ENCODE measurements at places on chromosomes 13 and 19.

DNA sequence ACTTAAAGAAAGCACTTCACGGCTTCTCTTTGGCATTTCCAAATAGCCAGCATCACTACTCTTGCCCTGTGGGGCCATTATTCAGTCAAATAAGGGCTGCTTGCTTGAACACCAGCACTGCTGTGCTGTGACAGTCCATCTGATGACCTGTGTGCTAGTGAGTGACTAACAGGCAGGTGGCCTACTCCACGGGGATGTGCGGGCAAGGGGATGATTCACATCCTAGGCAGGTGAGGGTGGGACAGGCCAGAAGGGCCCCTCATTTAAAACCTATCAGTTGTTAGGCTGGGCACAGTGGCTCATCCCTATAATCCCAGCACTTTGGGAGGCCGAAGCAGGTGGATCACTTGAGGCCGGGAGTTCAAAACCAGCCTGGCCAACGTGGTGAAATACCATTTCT, 8.2 kb downstream of the CCNE1 start:
- DNase-seq: no peak

- DNase-seq: no peak
Measured at GRCh38 chr13:48446464-48446863, 33.6 kb upstream of the LPAR6 start.

DNA sequence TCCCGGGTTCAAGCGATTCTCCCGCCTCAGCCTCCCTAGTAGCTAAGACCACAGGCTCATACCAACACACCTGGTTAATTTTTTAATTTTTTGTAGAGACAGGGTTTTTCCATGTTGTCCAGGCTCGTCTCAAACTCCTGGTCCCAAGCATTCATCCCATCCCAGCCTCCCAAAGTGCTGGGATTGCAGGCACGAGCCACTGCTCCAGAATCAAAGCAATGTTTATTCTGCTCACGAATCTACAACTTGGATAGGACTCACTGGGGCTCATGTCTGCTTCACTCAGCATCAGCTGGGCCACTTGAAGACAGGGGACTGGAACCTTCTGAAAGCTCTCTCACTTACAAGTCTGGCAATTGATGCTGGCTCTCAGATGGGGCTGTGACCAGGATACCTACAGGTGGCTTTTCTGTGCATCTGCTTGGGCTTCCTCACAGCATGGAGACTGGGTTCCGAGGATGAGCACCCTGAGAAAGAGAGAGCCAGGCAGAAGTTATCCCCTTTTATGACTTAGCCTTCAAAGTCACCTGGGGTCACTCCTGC, 8.2 kb upstream of the ZNF792 start:
- DNase-seq: no peak

GRCh38 chr19:50556282-50557008, 11.8 kb downstream of the LRRC4B start:
- DNase-seq: peak; percentile 82

- DNase-seq: no peak
Measured at GRCh38 chr19:5456130-5456840, 1.1 kb downstream of the ZNRF4 start.

GRCh38 chr13:98004107-98004506, 50.6 kb downstream of the IPO5 start:
- DNase-seq: no peak

DNA sequence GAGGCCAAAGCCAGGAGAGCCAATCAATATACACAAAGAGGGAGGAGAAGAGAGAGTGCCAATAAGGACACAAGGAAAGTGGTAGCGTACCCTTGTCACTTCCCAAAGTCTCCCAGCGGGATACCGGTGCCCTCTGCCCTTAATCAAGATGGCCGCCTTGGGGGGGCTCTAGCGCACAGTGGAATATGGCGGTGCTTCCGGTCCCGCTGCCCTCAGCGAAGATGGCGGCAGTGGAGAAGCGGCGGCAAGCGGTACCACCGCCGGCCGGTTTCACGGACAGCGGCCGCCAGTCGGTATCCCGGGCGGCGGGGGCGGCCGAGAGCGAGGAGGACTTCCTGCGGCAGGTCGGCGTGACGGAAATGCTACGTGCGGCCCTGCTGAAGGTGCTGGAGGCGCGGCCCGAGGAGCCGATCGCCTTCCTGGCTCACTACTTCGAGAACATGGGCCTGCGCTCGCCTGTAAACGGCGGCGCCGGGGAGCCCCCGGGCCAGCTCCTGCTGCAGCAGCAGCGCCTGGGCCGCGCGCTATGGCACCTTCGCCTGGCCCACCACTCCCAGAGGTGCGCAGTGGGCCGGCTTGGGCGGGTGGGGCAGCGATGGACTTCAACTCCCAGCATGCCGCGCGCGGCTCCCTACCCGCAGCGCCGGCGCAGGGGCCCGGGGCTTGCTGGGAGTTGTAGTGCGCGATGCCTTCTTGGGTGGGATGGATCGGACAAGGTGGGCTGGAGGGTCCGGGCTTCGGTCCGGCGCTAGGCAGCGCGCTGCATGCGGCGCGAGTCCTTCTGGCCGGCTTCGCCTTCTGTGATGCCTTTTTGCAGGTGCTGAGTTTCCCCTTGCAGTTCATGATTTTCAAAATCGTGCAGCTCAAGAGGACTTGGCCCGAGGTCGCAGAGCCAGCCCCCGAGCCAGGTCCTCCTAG, at the start of gene TPGS1:
TPGS1 (plus strand) TSS at position 212 of the 918 bp plus-strand sequence; CDS start at position 222, 10 bp downstream.
- DNase-seq: peak; percentile 89

Measured in NAMALWA (cell line).